OCI-M1 (cell line): ENCODE measurements at places on chromosomes 2 and 18.
A peak's percentile ranks its signal among the peaks of the same experiment; 100 is the strongest.

- peak; percentile 69 for DNase-seq
These were observed 27.7 kb upstream of the MAPRE3 start for GRCh38 chr2:26942543-26943295.

DNA sequence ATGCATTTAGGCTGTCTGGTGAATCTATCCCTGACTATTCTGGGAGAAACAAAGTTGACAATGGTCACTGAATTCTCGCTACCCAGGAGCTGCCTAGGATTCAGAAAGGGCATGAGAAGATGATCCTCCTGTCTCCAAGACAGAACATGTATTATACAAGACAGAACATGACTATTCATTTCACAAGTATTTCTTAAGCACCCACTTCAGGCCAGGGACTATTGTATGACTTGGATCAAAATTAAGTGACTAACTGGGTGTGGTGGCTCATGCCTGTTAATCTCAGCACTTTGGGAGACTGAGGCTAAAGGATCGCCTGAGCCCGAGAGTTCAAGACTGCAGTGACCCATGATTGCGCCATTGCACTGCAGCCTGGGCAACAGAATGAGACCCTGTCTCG, 235.8 kb upstream of the RAB12 start:
- DNase-seq: no peak

DNA sequence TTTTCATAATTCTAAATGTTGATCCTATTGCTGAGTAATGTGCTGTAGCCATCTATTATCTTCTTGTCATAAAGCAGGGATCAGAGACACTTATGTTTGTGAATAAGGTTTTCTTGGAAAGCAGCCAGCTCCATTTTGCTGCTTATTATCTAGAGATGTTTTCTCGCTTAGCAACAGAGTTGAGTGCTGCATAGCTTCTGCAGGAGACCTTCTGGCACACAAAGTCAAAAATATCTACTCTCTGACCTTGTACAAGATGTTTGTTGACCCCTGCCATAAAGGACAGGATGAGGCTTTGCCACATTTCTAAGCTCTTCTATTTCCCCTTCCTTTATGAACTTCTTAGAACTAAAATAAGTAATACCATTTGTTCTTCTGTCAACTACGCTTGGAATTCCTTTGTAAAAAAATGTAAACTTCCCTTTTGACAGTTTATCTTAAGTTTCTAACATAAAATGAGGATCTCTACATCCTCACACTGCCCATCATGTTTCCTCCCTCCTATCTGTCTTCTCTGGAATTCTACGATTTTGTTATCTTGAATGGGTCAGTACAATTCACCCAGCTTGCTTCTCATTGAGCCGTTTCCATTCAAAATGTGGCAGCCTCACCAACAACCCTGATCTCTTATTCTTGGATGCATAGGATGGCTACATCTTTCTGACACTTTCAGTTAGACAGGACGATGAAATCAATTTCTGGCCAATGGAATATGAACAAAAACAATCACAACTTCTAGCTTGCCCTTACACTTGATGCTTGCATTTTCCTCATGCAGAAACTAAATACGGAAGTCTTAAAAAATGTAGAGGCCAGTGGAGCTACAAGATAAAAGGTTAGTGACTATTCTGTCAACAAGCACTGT, 1377.0 kb downstream of the SUCLG1 start:
- DNase-seq: peak; percentile 68

GRCh38 chr2:185127412-185127811, 529.1 kb downstream of the ZNF804A start:
- DNase-seq: no peak

DNA sequence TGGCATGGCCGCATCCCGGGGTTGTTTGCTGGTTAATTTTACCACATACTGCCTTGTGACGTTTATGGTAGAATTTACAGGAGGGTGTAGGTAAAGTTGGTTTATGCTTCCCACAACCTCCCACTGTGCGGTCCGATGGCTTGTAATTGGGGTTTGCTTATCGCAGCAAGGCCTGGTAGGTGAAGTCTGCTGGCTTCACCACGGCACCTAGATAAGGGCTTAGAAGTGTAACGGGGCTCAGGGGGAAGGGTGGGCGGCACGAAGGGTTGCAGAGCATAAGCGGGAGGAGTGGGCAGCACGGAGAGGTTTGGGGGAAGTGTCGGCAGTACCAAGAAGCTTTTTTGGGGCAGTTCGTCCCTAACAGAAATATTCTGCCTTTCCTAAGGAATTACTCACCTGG, 39.0 kb upstream of the TMEM131 start:
- peak; percentile 32 for DNase-seq

DNA sequence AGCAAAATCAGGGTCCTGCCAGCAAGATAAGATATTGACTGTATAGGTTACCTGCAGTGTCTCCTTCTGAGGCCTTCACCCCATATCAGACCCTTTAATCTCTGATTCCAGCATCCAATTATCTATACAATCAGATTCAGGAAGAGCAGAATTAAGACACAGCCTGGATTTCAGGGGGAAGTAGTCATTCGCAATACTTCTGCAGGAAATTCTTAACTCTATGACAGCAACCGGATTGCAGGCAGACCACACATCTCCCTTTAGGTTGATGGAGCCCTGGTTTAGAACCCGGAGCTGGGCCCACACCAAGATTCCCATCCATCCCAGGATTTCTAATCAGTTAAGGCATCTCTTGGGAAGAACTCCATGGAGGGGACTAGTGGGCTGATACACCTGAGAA, 9.5 kb downstream of the ARL4C start:
- no peak for DNase-seq

DNA sequence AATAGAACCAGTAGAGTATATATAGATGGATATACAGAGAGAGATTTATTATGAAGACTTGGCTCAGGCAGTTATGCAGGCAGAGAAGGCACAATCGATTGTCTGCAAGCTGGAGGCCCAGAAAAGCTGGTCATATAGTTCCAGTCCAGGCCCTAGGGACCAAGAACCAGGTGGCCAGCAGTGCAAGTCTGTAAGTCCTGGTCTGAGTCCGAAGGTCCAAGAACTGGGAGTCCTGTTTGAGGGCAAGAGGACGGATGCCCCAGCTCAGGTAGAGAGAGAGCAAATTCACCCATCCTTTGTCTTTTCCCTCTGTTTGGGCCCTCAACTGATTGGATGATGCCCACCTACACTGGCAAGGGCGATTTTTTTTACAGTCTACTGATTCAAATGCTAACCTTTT, 164.6 kb downstream of the CAMKMT start:
- no peak for DNase-seq

- DNase-seq: peak; percentile 98
These were observed 145.6 kb downstream of the TGIF1 start for GRCh38 chr18:3595369-3596273.

- DNase-seq: no peak
These were observed 550.8 kb upstream of the TNP1 start for GRCh38 chr2:217410681-217410960.

DNA sequence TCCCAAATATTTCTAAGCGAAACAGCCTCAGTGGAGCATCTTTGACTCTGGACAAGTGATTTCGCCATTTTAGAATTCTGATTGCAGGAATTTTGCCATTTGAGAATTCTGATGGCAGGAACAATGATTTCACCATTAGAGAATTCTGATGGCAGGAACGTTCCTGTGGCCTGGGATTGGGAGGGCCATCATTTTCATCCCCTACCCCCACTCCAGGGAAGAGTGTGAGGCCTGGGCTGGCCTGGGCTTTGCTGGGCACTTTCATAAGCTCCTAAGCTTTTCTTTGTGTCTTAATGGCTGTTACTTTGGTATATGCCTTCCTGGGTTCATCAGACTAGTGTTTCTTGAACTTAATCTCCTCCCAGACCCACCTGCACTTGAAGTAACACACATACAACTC, 129.3 kb upstream of the EPAS1 start:
- no peak for DNase-seq

DNA sequence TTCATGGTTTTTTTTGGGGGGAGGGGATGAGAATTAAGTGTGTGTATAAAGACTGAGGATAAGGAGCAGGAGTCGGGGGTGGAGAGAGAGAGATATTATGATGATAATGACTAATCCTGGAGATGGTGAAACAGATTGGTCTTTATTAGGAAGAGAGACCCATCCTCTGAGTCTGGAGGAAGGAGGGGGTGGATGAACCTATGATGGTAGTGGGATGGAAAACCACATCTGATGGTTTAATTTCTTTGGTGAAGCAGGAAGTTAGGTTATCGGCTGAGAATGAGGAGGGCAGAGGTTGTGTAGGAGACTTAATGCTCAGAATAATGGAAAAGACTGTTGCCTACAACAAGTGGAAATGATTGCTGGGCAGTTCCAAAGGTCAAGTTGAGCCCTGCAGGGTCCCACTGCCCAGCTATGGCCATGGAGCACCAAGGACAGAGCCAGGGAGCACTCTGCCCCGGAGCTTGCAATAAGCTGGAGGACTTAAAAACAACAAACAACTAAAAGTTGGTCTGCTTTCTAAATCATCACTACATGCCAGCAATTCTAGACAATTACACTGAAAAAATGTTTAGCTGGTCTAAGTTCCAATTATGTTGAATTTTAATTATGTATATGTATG, 7.9 kb downstream of the SLC16A14 start:
- no peak for DNase-seq

GRCh38 chr2:28750316-28751251, 1.0 kb upstream of the PPP1CB start:
- peak; percentile 73 for DNase-seq

- DNase-seq: peak; percentile 88
These were observed 311.5 kb upstream of the GYPC start for GRCh38 chr2:126344493-126344892.

- DNase-seq: no peak
These were observed 108.4 kb upstream of the SH3BP4 start for GRCh38 chr2:234843411-234843810.

- DNase-seq: peak; percentile 53
These were observed 306.6 kb downstream of the PTH2R start for GRCh38 chr2:208713066-208713745.

DNA sequence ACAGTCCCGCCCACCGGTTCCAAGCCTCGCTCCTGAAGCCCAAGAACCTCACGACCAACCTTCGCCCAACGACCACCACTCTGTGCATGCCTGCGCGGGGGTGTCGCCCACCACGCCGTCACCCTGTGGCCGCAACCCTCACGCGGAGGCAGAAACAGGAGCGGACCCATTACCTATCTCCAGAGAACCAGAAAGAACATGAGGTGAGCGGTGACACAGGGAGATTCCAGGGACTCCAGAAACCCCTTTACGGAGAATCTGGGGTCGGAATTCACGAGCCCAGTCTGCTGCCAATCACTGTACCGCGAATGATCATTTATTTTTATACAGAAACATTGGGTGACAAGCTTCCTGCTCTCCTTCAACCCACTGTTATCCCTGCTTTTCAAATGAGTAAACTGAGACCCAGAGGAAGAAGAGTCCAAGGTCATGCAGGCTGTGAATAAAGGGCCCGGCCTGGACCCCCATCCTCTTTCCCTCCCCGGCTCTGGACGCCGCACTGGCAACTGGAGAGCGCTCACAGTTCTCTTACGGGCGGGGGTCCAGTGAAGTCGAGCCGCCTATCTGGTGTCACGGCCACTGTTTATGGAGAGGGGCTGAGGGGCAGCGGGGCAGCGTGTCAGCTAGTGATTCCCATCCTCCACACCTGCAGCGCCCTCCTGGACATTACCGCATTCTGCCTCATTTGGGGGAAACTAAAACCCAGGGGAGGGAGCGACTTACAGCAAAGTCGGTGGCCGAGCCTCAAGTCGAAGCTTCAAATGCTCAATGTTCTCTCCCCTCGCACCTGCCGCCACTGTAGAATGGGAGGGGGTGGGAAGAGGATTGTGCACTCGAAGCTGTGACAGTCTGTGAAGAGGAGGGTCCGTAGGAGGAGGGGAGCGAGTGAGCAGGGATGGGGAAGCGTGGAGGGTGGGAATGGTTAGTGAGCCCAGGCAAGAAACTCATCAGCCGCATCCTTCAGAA, 723 bp upstream of the SLC30A3 start:
- DNase-seq: no peak

- DNase-seq: no peak
These were observed 89.2 kb upstream of the MYO3B start for GRCh38 chr2:170088776-170089175.

- DNase-seq: peak; percentile 31
These were observed 27.2 kb upstream of the PDIA6 start for GRCh38 chr2:10839813-10840212.

GRCh38 chr2:191158193-191158592, 7.4 kb upstream of the STAT4 start:
- peak; percentile 59 for DNase-seq

GRCh38 chr2:38650717-38651116, 15.2 kb upstream of the GALM start:
- no peak for DNase-seq

GRCh38 chr2:152363936-152364335, 29.0 kb downstream of the FMNL2 start:
- DNase-seq: peak; percentile 2

DNA sequence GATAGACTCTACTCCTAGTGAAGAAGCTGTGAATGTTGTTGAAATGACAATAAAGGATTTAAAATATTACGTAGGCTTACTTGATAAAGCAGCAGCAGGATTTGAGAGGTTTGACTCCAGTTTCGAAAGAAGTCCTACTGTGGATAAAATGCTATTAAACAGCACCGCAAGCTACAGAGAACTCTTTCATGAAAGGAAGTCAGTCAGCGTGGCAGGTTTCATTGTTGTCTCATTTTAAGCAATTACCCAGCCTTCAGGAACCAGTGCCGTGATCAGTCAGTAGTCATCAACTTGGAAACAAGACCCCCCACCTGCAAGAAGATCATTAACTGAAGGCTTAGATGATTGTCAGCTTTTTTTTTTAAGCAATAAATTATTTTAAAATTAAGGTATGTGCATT, 14.0 kb downstream of the USP14 start:
- no peak for DNase-seq

DNA sequence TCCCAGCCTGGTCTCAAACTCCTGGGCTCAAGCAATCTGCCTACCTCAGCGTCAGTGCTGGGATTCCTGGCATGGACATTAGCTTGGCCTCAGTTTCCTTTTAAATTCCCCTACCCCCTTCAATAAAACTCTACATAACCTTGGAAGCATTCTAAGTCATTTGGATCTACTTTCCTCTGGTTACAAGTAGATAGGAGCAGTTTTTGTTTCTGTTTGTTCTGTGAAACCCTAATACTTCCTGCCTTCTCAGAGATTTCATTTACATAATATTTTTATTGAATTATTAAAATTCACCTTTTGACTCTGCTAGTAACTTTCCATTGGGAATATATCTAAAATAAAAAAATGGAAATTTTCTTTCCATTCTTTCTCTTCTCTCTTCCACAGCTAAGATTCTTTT, 25.9 kb downstream of the GIGYF2 start:
- DNase-seq: no peak

DNA sequence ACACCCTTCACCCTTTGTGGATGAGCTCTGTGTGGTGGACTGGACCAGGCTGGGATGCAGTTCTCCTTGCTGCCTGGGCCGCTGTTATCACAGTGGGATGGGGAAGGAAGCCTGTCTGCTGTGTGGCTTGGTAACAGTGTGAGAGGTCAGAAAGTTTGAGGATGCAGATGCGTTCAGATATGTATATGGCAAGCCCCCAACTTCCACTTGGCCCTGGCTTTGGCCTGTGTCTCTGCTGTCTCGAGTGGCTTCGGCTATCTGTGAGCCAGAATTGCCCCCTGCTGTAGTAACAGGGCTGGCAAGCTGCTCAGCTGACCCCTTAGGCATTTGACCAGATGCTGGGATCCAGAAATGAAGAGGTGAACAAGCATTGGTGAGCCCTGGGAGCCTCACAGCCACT, 106.8 kb downstream of the WDSUB1 start:
- DNase-seq: no peak

GRCh38 chr18:36381075-36381474, 83.6 kb downstream of the FHOD3 start:
- no peak for DNase-seq

- DNase-seq: no peak
These were observed 772.2 kb downstream of the SUCLG1 start for GRCh38 chr2:83686863-83687262.

- DNase-seq: no peak
These were observed 8.0 kb downstream of the GATA6 start for GRCh38 chr18:22177327-22177871.

- no peak for DNase-seq
These were observed 2.2 kb upstream of the DSC2 start for GRCh38 chr18:31104444-31104843.
